ENCODE measurements at places on chromosomes 1 and 21.
A peak's percentile ranks its signal among the peaks of the same experiment; 100 is the strongest.

DNA sequence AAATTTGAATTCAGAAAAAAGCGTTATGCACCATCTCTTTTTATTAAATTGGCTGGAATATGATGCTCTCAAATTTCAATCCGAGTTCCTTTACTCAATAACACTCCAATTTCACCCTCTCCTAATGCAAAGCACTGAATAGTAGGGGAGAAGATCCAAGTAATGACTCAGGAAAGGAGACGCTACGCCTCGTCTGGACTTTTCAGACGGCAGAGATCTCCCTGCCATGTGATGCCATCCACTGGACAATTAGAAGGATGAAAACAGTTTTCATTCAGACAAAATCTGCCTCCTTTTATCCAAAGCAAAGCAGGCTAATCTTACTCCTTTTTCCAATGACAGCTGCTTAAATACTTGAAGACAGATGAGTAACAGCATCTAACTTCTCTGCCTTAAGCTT is 242.4 kb upstream of the GREM2 start:
- DNase-seq, result no peak

GRCh38 chr1:154739654-154740053 is 130.4 kb downstream of the KCNN3 start:
- DNase-seq, result no peak

GRCh38 chr1:46413596-46413985 is 19.5 kb downstream of the FAAH start:
- peak; percentile 21 for DNase-seq

DNA sequence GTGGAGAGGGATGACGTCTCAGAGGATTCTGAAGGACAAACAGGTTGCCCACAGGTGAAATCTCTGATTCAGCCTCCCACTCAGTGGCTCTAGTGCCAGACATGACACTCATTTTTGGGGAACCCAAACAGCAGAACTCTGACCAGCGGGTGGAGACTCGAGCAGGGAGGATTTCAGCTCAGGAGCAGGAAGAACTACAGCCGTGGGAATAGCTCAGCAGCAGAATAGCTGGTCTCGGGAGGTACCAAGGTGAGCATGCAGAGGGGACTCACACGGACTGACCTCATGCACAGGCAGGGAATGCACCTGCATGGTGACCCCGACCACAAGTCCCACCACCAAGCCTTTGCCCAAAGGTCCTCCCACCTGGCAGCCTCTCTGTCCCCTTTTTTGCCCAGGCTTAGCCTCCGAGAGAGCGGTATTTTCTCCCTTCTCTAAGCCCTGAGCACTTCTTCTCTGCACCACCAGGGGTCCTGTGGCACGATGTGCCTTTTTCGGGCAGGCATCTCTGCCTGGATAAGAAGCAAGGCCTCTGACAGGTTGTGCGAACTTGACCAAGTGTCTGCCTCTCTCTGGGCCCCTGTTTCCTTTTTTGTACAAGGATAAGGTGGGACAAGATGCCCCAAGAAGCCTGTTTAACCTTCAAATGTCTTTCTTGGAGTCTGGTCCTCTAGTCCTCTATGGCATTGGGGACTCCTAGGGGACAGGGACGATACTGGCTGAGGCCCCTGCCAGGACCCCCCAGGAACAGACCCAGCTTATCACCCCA is 8.8 kb upstream of the FGR start:
- peak; percentile 61 for DNase-seq

DNA sequence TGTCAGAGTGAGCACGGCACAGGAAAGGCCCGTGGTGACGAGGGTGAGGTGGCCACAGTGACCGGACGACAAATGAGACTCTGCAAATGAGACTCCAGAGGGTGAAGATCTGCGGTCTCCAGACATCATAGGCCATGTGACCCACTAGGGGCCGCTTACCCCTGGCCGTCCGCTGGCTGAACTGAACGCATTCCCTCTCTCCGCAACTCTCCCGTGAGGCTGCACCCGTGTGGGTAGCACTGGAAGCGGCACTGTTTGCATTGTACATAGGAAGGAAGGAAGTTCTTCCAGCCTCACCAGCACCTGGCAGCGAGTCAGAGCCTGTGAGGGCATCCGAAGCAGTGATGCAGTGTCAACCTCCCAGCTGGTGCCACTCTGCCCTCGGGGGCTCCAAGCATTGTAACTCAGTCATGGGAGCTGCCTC is 23.6 kb upstream of the SPSB1 start:
- no peak for DNase-seq

GRCh38 chr1:87474098-87474497 is 145.4 kb downstream of the LMO4 start:
- DNase-seq, result no peak
